ENCODE measurements at places on chromosomes 11 and 22.

- no peak for DNase-seq
Measured at GRCh38 chr11:107202241-107202640, 184.0 kb upstream of the GUCY1A2 start.

GRCh38 chr22:38881464-38881871, 9.5 kb upstream of the CBX6 start:
- DNase-seq, result no peak

- DNase-seq, result no peak
Measured at GRCh38 chr22:39416319-39416718, 16.7 kb downstream of the TAB1 start.

- no peak for DNase-seq
Measured at GRCh38 chr11:95703049-95703448, 86.5 kb downstream of the FAM76B start.

DNA sequence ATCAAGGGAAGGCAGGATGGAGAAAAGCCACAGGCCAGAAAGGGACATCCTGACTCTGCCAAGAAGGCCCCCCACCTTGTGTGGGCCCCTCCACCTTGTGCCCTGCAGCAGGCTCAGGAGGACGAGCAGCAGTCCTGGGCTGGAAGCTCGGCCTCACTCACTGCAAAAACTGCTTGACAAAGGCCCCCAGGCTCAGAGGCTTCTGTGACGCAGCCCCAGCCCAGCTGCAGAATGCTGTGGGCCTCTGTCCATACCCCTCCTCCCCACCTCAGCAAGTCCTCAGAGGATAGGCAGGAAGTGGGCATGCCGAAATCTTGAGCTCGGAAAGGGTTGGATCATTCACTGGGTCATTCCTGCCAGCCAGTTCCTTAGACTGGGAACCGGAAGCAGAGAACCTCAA, 61.9 kb downstream of the NRXN2 start:
- DNase-seq, result no peak

DNA sequence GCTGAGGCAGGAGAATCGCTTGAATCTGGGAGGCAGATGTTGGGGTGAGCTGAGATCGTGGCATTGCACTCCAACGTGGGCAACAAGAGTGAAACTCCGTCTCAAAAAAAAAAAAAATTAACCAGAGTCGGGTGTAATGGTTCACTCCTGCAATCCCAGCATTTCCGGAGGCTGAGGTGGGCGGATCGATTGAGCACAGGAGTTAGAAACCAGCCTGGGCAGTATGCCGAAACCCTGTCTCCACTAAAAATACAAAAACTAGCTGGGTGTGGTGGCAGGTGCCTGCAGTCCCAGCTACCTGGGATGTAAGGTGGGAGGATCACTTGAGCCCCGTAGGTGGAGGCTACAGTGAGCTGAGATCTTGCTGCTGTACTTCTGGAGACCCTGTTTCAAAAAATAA, 1.5 kb downstream of the RANGAP1 start:
- no peak for DNase-seq

DNA sequence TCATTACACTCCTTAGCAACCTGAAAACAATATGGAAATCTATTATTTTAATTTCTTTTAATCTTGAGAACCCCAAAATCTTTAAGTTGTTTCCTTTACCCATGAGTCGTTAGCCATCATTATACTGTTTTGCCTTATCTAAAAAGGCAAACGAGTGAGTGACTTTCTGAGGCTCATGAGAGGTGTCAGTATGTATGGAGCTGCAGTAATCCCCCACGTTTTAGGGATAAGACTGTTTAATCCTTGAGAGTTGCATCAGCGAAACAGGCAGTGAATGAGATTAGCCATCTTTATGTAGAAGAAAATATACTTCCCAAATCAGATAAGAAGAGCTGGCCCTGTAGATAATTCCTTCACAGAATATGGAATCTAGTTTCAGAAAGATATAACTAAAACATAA, 1147.0 kb downstream of the DLG2 start:
- DNase-seq, result no peak

- no peak for DNase-seq
Measured at GRCh38 chr22:40423310-40423688, 52.9 kb downstream of the SGSM3 start.

GRCh38 chr22:17965538-17966402, 58.6 kb downstream of the MICAL3 start:
- no peak for DNase-seq

GRCh38 chr11:73257342-73258103, 14.6 kb upstream of the P2RY6 start:
- DNase-seq, result no peak

DNA sequence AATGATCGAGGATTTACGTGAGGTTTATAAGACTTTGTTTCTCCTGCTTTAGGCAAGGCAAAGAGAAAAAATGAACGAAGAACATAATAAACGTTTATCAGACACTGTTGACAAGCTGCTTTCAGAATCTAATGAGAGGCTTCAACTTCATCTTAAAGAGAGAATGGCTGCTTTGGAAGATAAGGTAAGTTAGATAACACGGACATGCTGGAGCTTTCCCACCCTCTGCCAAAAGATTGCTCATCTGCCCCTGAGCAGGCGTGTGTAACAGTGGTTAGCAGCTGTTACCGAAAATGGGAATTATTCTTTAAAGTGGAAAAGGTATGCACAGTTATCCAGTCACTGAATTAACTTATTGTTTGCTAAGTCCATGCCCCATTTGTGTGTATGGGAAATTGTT, 62.8 kb upstream of the CTTN start:
- no peak for DNase-seq

- DNase-seq, result no peak
Measured at GRCh38 chr11:33868647-33869461, 23.0 kb downstream of the LMO2 start.

DNA sequence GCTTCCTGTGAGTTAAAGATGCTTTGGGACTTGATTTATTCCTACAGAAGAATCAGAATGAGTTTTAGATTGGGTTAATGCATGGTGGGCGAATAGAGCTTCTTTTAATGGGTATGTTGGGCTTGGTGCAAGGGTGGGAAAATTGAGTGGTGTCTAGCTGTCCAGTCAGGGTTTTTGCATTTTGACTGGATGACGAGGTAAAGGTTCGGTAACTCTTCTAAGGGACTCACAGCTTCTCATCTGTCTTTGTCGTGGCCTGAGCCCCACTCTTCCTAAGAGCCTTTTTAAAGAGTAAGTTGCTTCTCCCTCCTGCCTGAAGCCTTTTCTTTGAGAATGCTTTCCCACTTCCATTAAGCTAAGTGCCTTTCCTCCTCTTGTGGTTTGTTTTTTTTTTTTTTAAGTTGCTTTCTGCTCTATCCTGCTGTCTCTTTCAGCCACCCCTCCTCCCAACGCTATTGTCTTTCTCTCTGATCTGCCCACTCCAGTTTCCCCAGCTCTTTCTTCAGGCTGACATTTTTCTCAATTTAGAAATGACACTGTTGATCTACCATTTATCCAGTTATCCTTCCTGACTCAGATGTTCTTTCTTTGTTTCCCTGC, 1.1 kb downstream of the DPF2 start:
- no peak for DNase-seq

DNA sequence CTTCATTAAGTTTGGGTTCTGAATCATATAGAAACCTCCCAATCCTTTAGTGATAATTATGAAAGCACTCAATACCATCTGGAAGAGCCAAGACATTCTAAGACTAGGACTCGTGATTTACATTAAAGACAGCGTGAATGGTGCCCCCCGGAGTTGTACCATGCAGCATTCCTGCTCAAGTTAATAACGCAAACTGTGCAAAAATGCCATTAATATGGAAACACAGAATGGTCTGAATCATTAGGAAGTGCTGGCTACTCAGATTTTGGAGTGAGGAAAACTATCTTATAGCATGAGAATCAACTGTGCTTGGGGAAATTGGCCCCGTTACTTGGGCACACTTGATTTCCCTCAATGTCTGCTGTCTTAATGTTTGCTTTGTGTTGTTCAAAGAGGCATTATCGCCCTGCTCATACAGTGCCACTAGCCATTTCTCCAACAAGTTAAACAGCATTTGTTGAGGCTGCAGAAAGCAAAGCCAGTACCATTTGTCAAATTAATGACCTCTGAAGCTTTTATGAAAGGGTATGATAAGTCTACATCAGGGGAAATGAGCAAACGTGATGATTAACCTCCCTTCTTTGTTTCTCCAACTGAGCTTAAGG, 18.5 kb upstream of the TPH1 start:
- DNase-seq, result no peak

GRCh38 chr11:56670984-56671383, 7.5 kb downstream of the OR5AR1 start:
- DNase-seq, result no peak

DNA sequence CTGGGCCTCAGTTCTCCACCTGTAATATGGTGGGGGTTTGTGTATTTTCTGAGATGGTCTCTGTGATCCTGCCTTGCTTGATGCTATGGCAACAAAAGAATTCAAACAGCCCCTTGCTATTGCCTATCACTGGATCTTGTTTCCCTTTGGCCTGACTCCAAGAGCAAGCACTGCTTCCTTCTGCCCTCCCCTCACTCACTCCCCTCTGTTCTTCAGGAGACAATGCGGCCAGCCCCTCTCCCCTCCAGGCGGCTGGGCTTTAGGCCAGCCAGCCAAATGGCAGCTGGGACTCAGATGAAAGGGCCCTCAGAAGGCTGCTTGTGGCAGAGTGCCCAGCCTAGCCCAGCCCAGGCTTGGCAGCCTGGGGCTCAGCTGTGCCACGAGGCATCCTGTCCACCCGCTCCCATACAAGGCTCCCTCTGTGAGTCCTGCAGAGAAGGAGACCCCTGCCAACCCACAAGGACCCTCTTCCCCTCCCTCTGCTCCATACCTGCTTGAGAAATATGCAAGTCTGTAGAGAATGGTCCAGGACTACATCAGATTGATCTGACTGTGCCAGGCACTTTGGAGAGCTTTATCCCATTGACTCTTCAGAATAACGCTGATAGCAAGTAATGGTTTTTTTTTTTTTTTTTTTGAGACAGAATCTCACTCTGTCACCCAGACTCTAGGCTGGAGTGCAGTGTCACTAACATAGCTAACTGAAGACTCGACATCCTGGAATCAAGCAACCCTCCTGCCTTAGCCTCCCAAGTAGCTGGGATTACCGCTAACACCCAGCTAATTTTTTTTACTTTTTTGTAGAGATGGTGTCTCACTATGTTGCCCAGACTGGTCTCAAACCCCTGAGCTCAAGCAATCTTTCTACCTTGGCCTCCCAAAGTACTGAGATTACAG, 7.6 kb upstream of the KCTD14 start:
- DNase-seq, result no peak

- DNase-seq, result no peak
Measured at GRCh38 chr11:104582431-104582830, 315.8 kb downstream of the CASP12 start.

GRCh38 chr11:12704049-12704448, 29.8 kb downstream of the TEAD1 start:
- DNase-seq, result no peak

DNA sequence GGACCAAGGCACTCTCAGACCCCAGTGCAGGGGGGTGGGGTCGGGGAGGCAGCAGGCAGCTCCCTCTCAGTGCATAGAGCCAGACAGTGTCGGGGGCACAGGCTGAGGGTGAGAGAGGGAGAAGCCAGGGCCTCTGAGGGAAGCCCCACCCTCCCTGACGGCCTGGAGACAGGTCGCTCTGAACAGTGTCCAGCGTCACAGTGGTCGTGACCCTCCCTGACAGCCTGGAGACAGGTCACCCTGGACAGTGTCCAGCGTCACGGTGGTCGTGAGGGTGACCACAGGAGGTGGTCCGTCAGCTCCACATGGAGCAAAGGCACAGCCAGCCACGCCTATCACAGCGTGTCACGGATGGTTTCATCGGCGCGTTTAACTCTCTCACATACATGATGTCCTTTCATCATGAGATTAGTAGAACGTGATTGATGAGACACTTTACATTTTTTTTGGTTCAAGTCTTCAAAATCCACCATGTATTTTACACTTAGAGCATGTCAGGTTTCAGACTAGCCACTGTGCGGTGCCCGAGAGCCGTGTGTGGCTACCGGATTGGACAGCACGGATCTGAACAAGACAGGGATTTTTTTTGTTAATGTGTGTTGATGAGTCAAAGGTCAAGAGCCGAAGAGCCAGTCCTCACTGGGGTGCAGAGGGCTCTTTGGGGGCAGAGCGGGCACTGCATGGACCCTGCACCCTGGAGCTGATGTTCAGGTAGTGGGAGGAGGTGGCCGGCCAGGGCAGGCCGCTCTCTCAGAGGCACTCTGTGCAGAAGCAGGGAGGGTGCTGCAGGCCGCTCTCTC, 23.9 kb upstream of the PANX2 start:
- no peak for DNase-seq

- DNase-seq, result no peak
Measured at GRCh38 chr11:65663639-65664200, 1.0 kb upstream of the RELA start.

GRCh38 chr11:61710019-61710418, 29.8 kb downstream of the DAGLA start:
- DNase-seq, result no peak

DNA sequence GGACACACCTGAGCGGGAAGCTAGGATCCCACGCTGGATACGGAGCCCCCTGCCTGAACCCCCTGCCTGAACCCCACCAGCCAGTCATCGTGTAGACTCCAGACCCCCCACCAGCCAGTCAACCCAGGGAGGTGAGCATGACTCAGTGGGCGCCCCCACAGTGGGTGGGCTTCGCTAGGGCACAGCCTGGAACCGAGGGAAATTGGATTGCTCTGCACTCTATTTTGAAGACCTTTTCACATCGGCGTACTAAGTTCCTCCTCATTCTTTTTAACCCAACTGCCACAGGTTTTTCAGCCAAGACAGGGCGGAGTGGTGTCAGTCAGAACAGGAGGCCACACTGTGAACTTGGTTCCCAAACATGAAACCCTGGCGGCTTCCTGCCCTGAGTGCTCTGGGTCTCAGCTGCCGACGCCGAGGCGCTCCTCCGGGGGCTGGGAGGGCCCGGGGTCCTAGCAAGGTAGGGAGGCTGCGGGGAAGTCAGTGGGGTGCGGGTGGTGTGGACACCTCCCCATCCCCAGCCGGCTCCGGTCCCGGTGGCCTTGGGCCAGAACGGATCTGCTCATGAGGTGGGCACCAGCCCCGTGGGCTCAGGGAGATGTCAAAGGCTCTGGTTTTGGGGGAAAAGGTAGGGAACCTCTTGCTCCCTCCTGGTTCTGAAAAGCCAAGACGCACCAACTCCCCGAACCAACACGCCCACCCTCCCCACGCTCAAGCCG, 57.0 kb downstream of the BRD1 start:
- DNase-seq, result no peak

DNA sequence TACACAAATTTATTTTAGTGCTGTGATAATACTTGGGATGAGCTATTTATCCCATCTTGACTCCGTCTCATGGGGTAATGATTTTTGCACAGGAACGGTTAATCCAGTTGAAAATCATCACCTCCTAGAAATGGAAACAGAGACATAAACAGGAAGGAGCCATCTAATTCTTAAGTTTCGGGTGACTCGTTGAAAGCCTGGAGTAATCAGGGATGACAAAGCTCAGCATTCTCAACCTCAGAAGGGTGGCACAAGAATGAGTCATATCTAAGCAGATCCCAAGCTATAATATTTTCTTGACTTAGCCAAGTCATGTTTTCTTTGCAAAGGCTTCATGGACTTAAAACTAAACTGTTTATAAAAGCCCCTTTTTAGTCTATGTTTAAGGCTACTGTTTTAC, 280.8 kb upstream of the CCDC90B start:
- no peak for DNase-seq

All from stimulated activated CD4-positive, alpha-beta T cell treated with anti-CD3 and anti-CD28 coated beads, TNF-alpha, amount 100 ng/mL, for 24 hours (primary cell).